ENCODE measurements at places on chromosomes 3 and 15. TPM values are rescaled to one million over a fixed set of nuclear protein-coding genes. Genes with fewer than 3 reads are reported as not detected.

PLA2G4D gene
- 0.09 TPM for total RNA-seq

ALDH1L1 gene
- 10.9 TPM for total RNA-seq

TRIM71 gene
- total RNA-seq, result 0.31 TPM

TTLL13 gene
- total RNA-seq, result 0.23 TPM

DLL4 gene
- total RNA-seq, result 10.1 TPM

TICRR gene
- 11.3 TPM for total RNA-seq

SELENOT gene
- total RNA-seq, result 46.6 TPM

USP50 gene
- total RNA-seq, result not detected

NRROS gene
- 0.35 TPM for total RNA-seq

LRRIQ4 gene
- total RNA-seq, result 0.14 TPM

SPSB4 gene
- total RNA-seq, result 33.3 TPM

AMT gene
- total RNA-seq, result 8.0 TPM

EPB42 gene
- not detected for total RNA-seq

SCAPER gene
- 17.5 TPM for total RNA-seq

NOX5 gene
- total RNA-seq, result 0.09 TPM

ABCC5 gene
- total RNA-seq, result 104 TPM

MAP1A gene
- total RNA-seq, result 31.7 TPM

LSAMP gene
- total RNA-seq, result 37.2 TPM

EFCAB12 gene
- total RNA-seq, result 0.66 TPM

GRK7 gene
- total RNA-seq, result 0.13 TPM

FOXL2 gene
- total RNA-seq, result 0.22 TPM
